Activated CD4-positive, alpha-beta T cell treated with anti-CD3 and anti-CD28 coated beads, Interleukin-10, Interleukin-2, amounts not matched to agents 100 ng/mL and 50 ng/mL, durations not matched to agents 16 hours and 8 hours (primary cell): ENCODE measurements at places on chromosomes 6 and 20.

- DNase-seq, result no peak
Measured at GRCh38 chr6:15036690-15037245, 209.1 kb upstream of the JARID2 start.

GRCh38 chr6:134402372-134402984 lies 84.6 kb upstream of the SGK1 start:
- no peak for DNase-seq

DNA sequence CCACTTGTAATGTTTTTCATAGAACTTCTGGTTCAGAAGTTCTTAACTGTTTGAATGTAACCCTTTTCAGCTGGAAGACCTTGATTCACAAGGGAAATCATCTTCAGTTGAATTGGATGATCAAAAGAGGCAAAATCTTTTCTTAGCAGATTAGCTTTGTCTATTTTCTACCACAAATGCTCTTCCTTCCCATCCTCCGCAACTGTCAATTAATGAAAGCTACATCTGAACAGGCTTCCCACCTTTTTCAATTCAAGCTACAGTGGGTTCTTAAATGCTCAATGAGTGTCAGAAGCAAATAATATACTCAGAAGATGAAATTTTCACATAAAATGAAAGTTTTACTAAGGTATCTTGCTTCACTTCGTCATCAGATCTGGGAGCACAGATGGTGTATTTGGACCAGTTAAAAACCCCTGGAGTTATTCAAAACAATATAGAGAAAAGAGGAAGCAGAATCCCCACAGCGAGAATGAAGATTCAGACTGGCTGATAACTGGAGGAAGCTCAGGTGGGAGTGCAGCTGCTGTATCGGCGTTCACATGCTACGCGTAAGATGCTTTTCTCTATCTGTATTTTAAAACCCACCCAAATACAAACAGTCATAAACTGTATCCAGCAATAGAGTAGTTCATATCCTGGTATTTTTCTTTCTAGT lies 19.4 kb downstream of the QRSL1 start:
- DNase-seq, result no peak

- no peak for DNase-seq
Measured at GRCh38 chr20:34397096-34397495, 34.0 kb downstream of the ITCH start.

- DNase-seq, result no peak
Measured at GRCh38 chr6:13413466-13413862, 73.9 kb downstream of the GFOD1 start.

DNA sequence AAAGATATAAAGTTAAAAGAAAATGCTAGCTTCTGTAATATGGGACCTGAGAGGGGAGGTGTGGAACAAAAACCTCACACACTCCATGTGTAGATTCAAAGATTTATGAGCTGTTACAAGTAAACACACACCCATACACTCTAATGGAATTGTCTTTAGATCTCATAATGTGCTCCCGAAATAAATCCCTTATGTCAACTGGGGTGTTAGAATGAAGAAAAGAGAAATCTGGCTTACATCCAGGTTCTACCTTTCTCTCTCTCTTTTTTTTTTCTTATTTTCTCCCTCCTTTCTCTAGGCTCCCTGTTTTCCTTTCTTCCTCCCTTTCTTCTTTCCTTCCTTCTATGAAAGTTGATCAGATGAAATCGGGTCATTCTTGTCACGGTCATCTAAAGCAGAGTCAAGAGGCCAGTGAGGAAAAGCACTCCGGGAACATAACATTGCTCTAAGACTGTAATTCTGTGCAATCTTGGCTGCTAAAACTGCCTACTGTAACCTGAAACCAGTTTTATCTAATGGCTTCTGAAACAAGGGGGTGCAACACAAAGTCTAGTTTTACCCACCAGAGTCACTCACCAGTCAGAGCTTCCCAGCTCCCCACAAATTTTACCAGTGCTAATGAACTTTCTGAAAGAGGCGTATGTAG lies 68.3 kb upstream of the BTBD3 start:
- no peak for DNase-seq

DNA sequence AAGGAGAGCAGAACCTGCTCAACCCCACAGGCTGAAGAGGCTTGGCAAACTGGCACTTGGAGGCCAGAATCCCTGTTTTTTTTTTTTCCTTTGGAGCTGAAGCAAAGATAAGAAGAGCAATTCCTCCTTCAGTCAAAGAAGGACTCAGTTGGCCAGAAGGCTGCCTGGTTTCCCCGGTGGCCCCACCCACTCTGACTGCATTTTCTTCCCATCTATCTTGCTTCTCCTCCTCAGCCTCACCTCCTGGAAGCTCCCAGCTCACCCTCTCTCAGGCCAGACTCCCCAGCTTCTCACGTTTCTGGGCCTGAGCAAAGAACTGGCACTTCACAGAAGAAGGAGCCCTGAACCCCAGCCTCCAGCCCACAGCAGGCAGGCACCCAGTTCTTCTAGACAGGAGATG lies 2.4 kb downstream of the LRFN2 start:
- DNase-seq, result no peak

DNA sequence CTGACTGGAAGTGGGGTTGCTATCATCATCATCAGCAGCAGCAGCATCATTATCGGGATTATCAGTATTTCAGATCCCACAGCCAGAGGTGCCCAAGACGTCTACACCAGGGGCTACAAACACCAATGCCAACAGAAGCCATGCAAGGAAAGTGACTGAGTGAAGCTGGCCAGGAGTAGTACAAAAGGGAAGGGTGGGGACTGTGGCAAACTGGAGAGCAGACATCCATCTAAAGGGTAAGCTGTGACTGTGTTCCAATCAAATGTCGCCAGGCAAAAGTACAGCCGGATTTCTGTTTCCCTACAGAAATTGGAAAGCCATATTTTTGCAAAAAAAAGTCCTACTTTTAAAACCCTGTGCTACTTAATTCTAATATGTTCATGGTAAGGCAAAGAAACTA lies 50.0 kb downstream of the PREX1 start:
- no peak for DNase-seq

- no peak for DNase-seq
Measured at GRCh38 chr6:108543175-108543940, 17.4 kb upstream of the FOXO3 start.

GRCh38 chr6:80607811-80608391 lies 501.4 kb downstream of the BCKDHB start:
- no peak for DNase-seq

GRCh38 chr20:24657196-24657595 lies 187.8 kb downstream of the SYNDIG1 start:
- no peak for DNase-seq

GRCh38 chr6:29995340-29995777 lies 53.0 kb downstream of the HLA-A start:
- no peak for DNase-seq

- DNase-seq, result no peak
Measured at GRCh38 chr6:129320892-129321291, 389.1 kb downstream of the ARHGAP18 start.

GRCh38 chr6:16752206-16752866 lies 8.9 kb downstream of the ATXN1 start:
- no peak for DNase-seq

- DNase-seq, result peak; percentile 96
Measured at GRCh38 chr6:36755435-36756348, 58.1 kb downstream of the RAB44 start.

GRCh38 chr20:13169086-13169485 lies 52.0 kb upstream of the ISM1 start:
- no peak for DNase-seq

- DNase-seq, result peak; percentile 23
Measured at GRCh38 chr6:14596410-14596809, 478.8 kb downstream of the CD83 start.

DNA sequence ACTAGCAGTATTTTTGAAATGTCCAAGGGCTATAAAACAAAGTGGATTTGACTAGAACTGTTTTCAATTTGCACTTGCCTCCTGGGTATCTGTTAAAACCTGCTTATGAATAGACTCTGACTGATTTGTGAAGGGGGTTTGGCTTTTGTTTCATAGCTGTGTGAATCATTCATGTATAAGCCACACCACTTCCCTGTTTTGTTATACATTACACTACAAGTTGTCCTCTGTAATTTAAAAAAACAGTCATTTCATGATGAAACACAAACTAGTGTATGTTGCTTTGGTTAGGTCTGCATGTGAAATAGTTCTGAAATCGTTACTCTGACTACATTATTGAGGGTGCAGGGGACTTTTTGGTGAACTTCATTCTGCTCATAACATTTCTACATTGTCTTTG lies 121.7 kb downstream of the NKAIN2 start:
- peak; percentile 56 for DNase-seq

DNA sequence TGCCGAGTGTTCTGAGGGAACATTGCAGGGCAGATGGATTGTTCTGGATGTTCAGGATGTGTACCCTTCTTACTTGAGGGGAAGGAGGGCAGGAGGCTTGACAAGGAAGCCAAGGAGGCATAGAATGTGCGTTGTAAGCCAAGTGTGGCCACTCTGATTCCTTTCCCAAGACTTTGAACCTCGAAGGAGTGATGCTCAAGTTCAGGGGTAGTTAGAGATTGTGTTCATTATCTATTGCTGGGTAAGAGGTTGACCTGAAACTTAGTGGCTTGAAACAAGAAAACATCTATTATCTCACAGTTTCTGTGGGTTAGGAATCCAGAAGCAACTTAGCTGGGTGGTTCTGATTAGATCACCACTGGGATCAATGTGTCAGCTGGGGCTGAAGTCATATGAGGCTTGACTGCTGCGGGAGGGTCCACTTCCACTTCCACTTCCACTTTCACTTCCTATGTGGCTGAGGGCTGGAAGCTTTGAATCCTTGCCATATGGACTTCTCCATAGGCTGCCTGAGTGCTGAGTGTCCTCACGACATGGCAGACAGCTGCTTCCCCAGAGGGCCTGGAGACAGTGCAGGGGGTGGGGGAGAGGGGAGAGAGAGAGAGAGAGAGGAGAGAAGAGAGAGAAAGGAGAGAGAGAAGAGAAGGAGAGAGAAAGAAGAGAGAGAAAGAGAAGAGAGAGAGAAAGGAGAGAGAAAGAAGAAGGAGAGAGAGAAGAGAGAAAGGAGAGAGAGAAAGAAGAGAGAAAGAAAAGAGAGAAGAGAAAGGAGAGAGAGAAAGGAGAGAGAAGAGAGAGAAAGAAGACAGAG lies 6.9 kb upstream of the CD40 start:
- peak; percentile 26 for DNase-seq

DNA sequence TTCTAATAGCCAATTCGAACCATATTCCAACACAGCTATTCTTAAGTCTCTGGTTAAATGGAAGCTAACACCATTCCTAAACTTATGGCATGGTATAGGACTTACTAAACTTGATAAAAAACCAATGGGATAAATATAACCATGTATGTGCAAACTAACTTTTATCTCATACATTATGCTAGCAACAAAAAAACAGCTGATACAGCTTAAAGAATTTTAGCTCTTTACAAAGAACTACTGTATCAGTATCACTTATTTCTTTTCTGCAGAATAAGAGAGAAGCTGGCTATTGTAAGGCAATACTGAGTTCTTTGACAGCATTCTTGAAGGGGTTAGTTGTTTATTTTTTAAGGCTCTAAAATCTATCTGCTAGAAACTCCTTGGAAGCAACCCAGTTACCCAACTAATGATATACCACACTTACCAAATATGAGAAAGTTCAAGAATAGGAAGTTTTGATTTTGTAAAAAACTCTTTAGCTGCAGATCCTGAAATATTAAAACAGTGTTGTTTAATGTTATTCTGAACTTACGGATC lies 44.9 kb downstream of the REPS1 start:
- no peak for DNase-seq

DNA sequence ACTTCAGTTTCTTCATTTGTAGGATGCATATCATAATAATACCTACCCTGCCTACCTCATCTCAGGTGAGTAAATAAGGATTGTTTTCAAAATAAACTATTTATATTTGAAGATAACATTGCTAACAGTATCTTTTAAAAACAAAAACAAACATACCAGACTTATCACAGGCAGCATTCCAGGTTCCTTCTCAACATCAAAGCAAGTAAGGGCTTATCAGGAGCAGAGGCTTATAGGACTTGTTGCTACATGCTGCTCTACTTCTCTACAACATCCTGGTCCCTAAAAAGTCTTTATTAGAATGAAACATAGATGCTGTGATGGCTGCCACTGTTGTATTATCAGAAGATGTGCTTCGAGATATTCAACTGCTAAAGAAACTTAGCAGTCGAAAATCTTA lies 149.2 kb upstream of the PRDM1 start:
- DNase-seq, result no peak

- DNase-seq, result peak; percentile 73
Measured at GRCh38 chr6:160520043-160520904, 143.8 kb downstream of the LPA start.

DNA sequence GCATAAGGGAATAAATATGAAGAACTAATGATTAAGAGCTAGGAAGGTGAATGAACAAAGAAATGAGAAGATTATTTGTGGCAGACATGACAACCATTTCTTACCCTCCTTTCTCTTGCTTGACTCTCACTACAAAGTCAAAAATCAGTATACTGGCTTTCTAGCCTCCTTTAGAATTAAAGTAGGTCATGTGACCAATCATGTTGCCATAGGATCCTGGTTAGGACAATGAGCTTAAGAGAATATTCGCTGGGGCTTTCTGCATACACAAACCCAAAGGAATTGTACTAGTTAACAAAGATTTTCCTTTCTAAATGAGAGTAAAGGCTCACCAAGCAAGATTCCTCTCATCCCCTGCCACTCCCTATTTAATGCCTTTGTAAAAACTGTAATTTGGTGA lies 76.0 kb upstream of the ID4 start:
- no peak for DNase-seq

DNA sequence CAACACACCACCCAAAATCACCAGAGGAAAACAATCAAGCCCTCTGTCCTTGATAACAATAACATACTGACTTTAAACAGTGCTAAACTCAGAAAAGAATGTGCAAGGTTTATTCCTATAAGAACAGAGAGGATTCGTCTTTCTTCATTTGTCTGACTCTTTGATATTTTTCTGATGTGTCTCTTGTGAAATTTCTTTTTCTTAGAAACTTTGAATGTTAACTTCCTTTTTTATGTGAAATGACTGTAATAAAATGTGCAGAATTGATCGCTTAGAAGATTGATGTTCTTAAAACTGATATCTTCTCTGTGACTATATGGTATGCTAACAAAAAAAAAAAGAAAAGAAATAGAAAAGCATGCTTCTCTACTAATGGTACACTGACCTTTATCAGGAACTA lies 947.4 kb upstream of the CITED2 start:
- DNase-seq, result no peak

- DNase-seq, result no peak
Measured at GRCh38 chr20:58023781-58024180, 204.7 kb downstream of the ANKRD60 start.

GRCh38 chr20:47487175-47487917 lies 14.3 kb upstream of the NCOA3 start:
- DNase-seq, result peak; percentile 97
